ENCODE measurements at places on chromosomes 7 and 10.

DNA sequence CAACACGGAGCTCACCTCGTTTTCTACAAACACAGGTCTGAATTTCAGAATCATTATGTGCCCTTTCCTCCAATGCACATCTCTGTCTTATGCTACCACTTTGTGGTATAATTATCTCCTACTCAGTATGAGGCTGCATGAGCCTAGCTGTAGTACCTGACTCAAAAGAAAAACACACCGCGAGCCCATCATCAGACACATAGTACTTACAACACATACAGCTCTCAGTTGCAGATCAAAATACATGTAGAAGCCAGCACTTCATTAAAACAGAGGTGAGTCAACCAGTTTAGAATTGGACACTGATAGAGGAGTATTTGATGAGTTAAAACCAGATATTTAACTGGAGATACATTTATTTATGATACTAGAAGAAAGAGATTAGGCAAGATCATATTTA, 1.4 kb upstream of the RTKN2 start:
- DNase-seq = peak; percentile 43

- DNase-seq = no peak
These were observed 86.5 kb downstream of the PLXNA4 start for GRCh38 chr7:132489776-132490237.

GRCh38 chr7:151363182-151363581, 21.6 kb downstream of the NUB1 start:
- no peak for DNase-seq

DNA sequence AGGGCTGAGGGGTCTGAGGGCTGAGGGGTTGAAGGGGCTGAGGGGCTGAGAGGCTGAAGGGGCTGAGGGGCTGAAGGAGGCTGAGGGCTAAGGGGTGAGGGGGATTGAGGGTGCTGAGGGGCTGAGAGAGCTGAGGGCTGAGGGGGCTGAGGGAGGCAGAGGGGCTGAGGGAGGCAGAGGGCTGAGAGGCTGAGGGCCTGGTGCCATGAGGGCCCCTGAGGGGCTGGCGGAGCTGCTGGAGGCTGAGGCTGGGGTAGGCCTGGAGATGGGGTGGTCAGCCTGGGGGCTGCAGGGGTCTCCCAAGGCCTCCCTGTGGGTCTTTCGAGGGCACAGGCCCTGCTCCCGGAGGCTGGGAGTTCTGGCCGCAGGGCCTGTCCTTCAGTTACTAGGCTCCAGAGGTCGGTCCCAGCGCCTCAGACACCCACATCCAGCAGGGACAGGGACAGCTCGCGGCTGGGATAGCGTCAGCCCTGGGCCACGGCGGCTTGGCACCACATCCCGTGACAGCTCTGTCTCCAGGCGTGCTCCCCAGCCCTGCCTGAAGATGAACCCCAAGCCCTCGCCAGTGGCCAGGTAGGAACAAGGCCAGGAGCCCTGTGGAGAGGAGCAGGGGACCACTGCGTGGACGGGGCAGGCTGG, 16.9 kb downstream of the MYO1G start:
- DNase-seq = no peak

DNA sequence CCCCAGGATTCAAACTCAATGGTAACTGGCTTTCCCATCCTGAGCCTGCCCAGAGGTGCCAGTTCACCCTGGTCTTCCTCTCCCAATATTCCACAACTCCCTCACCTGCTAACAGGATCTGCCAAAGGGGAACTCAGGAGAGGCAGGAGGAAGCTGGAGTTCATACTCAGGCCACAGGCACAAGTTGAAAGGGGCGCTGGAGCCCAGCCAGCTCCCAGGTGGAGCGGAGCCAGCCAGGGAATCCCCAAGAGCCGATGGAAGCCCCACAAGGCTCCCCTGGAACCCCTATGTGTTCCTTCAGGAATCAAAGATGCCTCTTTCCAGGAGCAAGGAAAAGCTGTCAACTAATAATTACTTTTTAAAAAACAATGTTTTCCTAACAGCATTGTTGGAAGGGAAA, 63.5 kb downstream of the SH3PXD2A start:
- DNase-seq = peak; percentile 10

GRCh38 chr10:37803269-37803668, 54.1 kb downstream of the ZNF248 start:
- no peak for DNase-seq

DNA sequence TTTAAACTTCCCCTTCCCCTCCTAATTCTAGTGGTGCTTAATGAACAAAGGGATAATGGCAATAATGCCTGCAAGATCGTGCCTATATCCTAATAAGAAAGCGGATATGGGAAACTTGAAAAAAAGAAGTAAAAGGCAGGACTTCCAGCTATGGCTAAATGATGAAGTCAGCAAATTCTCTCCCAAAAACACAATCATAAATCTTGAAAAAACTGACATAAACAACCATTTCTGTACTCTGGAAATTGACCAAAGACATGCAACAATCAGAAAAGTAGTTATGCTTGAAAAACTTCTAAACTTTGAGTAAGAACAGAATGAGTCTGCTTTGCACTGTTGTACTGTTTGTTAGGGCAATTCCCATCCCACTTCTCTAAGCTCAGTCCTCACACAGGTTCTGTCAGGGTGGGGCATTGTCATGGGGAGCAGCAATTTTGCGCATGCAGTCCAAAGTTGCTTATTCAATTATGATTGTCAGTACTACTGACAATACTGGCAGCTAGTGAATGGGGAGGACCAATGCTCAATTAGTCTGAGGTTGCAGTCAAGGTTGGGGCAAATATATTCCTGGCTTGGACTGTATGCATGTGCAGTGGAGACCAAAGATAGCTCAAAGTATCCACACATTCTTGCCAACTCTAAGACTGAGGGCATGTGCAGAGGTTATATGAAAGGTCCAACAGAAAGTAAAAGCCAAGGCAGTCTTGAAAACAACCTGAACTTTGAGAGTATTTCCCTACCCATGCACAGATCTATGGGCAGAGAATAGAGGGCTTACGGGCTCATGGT, 34.1 kb upstream of the ARHGAP22 start:
- no peak for DNase-seq

DNA sequence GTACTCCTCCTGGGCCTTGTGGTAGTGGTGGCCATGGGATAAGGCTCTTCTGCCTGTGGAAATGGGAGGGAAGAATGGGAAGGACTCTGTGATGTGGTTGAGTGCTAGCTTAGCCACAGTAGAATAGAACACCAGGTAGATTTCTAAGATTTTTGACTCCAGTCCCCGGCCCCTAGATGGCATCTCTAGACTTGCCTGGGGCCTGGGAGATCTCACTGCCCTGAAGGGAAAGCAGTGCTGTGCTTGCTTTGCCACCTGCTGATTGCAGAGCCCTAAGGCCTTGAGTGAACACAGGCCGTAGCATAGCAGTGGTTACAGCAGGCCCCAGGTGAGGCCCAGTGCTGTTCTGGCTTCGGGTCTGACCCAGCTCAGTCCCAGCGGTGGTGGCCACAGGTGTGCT, 252.0 kb downstream of the TCF7L2 start:
- DNase-seq = no peak

DNA sequence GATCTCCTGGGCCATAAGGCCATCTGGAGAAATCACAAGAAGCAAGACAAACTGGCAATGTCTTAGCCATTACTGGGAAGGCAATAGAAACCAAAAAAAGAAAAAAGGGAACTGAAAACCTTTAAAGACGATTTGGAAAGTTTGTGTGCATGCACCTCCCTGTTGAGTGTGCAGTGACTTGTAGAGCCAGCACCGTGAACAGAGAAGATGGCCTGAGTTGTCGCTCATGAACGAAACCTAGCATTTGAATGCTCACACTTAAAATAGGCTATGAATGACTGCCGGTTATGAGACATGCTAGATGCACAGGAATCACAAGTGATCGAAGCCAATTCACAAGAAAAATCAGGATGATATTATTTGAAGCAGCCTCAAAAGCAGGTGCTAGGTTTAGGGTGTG, 151.3 kb upstream of the ADO start:
- no peak for DNase-seq

- DNase-seq = peak; percentile 90
These were observed 107.7 kb upstream of the BTBD16 start for GRCh38 chr10:122163174-122164022.

DNA sequence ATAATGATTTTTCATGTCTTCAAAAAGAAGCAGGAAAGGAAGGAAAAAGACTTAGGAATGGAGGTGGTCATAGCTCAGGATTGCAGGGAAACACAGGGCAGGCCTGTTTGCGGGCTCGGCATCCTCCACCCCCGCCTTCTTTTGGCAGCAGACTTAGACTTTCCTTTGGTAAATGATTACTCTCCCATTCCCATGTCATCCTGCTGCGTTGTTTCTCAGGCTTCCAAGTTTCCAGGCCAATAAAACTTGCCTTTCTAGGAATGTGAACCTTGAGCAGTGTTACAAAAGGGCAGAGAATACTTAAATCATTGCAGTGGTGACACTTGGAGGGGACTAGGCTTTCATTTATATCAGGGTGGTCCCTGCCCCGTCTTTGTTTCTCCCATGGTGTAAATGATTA, 34.0 kb upstream of the DGKB start:
- DNase-seq = no peak

DNA sequence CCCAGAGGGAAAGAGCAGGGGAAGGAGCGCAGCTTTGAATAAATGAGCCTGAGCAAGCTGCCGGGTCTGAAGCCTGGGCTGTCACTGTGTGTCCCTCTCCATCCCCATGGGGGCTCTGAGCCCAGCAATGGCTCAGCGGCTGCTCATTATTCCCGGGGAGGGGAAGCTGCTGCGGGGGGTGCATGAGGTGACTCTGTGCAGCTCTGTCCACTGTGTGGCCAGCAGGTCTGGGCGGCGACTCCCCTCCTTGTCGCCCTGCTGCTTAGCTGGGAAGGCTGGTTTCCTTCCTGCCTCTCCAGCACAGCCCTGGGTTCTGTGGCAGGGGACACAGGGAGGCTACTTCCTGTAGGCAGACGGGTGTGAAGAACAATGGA, 234.2 kb downstream of the PRPF18 start:
- DNase-seq = peak; percentile 35

DNA sequence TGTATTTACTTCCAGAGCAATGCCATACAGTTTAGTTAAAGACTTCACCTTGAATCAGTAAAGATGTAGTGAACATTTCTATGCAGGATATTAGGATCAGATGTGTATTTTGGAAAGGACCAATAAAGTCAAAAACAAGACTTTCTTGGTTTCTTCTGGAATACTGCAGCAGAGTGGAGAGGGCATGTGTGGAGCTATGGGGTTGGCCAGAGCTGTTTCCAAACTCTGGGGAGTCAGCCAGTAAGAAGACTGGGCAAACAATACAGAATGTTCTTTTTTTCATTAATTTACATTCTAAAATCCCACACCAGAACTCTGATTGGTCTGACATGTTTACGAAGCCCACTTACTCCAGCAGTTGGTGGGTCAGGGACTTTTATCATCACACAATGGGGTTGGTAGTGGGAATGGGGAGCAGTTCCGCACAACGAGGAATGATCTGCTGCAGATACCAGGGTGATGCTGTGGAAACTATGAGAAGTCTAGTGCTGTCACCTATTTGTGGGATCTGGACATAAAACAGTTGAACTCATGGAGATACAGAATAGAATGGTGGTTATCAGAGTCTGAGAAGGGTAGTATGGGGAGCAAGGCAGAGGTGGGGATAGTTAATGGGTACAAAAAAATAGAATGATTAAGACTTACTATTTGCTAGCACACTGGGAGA, 267.7 kb downstream of the MALRD1 start:
- DNase-seq = no peak

DNA sequence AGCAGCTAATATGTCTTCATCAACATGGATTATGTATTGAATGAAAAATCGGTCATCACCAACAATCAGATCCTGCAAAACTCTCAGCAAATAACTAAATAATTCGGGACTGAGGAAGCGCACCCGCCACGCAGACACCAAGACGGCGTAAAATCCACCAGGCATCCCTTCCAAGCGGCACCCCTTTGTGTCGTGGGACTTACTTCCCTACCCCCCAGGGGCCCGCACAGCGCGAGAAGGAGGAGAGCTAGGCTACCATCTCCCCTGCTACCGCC, 721 bp downstream of the ARL3 start:
- DNase-seq = peak; percentile 87

DNA sequence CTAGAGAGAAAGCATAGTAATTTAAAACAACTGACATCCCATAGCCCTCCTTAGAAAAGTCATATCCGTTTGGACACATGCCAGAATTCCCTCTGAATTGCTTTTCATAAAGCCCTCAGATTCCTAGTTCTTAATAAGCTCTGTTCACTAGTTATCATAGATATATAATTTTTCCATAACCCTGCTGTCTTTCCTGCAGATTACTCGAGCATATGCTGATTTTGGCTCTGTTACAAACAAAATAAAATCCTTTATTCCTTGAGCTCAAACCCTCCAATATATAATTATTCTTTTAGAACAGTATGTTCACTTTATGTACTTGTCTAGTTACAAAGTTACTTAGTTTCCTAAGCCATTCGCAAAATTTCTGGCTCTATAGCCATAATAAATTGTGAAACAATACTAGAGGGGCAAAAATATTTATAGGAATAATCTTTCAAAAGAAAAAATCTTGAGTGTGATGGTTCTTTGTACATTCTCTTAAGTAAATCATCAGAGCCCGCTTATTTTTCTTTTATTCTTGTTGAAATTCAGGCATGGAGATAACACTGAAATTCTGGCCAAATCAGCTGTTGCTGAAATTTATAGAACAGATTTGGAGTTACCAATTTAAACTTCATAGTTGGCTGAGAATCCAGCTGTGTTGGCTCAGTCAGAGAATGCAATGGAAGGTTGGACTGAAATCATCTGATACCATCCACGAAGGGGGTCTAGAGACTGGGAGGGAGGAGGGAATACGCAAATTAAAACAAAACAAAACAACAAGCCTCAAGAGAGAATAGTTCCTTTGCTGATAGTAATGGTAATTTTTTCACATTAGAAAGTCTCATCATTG, 146.1 kb upstream of the TMEM196 start:
- DNase-seq = peak; percentile 91

DNA sequence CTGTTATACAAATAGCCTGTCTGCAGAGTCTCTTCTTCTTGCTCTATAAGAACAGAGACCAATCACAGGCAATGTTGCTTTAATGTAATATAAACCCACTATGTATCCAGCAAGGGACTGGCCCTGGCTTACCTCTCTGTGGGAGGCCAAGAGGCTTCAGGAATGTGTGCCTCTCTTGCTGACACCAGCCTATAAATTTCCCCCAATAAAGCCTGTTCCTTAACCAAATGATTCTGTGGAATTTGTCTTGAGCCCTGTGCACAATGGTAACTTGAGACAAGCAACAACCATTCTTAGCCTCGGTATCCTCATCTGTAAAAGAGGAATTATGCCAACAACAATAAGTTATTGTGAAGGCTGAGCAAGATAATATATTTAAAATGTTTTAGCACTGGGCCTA, 563.7 kb downstream of the GRM8 start:
- DNase-seq = peak; percentile 29

DNA sequence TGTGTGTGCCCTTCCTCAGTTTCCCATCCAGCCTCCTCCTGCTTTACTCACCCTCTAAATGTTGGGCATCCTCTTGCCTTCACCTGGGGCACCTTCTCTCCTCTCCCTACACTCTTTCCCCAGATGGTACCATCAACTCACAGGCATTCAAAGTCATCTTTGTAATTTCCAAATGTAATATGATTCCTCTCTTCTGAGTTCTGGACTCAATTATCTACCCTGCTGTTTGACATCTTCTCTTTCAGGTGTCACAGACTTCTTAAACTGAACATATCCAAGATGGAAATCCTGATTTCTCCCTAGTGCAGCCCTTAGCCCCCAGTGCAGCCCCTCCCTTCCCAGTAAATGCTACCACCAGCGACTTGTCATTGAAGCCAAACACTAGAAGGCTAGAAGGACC, 422.8 kb downstream of the KCNMA1 start:
- DNase-seq = peak; percentile 34

Measured in NCI-H69 (cell line).